Omental fat pad (tissue), 4 donors: ENCODE measurements at places on chromosomes 11 and 22.

GRCh38 chr11:92941676-92942571 is 27.5 kb upstream of the MTNR1B start:
- DNase-seq, result no peak

DNA sequence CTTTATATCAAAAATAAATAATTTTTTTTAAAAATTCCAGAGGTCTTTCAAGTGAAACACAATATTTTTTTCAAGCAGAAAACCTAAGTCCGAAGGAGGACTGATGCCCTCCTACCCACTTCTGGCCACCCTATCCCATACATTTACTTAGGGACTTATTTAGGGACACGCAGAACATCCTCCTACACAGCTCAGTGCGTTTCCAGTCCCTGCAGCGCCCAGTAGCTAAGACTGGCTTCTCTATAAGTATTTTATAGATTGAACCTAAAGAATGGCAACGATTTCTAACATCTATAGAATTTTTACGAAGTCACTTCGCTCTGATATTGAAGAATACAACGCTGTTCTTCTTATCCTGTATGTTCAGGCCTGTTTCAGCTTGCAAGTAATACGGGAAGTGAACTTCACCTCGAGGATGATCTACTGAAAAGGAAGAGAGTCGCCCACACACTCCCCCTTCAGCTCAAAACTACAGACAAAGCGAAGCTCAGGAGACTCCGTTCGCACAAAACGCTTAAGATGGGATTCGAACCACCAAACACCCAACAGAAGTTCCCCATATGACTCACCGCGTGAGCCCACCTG is 328 bp downstream of the CHEK2 start:
- DNase-seq, result no peak

- no peak for DNase-seq
Observed at GRCh38 chr11:94557992-94558391, 9.2 kb upstream of the PIWIL4 start.

DNA sequence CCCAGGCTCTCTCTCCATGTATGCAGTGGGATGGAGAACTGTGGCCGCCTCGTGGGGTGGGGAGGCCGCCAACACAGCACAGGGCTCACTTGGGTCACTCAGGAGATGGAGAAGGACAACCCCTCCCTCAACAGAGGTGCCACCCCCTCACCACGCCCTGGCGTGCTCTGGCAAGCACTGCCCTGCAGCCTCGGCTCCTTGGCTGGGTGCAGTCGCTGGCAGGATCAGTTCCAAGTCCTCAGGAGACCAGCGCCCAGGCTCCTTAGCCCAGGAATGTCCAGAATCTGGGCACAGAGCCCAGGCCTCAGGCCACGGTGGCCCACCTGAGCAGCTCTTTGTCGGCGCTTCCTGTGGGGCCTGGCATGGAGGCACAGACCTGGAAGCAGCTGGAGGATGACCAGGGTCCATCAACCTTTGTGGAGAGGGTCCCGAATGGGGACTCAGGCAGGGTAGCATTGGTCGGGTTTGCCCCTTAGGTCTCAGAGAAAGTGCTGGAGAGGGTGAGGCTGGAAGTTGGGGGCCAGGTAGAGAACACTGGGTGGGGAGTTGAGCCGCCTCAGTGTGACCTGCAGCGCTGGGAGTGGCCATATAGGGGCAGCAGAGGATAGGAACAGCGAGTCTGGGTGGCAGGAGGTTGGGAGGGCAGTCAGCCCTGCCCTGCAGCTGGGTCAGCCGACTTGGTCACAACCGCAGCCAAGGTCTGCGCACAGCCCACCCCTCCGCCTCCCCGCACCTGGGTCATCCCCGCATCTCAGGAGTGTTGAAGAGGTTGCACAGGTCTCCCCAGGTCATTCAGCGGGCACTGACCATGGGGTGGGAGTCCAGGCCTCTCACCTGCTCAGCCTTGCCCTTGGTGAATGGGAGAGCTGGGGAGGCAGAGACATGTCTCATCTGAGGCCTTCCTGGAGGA is 8.2 kb downstream of the SUSD2 start:
- peak; percentile 73 for DNase-seq

- no peak for DNase-seq
Observed at GRCh38 chr22:20583471-20583922, 76.1 kb downstream of the MED15 start.

DNA sequence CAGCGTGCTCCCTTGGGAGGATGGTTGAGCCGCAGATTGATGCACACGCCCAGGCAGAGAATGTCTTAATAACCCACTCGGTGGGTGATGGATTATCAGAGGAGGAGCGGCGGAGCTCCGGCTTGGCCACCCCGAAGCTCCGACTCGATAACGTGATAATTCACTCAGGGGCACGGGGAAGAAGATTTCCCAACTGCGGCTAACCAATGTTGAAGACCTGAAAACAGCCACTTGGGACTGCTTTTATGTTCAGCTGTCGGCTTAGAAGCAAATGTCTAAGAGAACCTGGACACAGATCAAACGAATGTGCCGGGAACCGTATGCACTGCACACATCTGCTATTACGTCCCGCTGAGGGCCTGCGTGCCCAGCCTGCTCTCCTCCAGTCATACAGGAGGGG is 206.8 kb upstream of the CADM1 start:
- no peak for DNase-seq

DNA sequence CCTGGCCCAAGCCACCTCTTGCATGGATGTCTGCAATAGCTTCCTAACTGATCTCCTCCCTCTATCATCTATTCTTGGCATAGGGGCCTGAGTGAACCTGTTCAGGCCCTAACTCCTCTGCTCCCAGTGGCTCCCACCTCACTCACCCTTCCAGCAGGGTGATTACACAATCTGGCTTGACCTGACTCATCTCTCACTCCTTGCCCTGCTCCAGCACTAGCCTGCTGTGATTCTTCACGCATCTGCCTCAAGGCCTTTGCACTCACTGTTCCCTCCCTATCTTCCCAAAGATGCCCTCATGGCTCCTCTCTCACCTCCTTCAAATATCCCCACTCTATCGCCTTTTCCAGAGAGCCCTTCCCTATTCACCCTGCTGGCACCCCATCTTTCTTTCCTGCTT is 10.5 kb downstream of the SCN4B start:
- no peak for DNase-seq

- DNase-seq, result no peak
Observed at GRCh38 chr11:46047520-46047919, 73.7 kb downstream of the PHF21A start.

GRCh38 chr11:70569618-70569890 is 171.2 kb downstream of the CTTN start:
- no peak for DNase-seq

DNA sequence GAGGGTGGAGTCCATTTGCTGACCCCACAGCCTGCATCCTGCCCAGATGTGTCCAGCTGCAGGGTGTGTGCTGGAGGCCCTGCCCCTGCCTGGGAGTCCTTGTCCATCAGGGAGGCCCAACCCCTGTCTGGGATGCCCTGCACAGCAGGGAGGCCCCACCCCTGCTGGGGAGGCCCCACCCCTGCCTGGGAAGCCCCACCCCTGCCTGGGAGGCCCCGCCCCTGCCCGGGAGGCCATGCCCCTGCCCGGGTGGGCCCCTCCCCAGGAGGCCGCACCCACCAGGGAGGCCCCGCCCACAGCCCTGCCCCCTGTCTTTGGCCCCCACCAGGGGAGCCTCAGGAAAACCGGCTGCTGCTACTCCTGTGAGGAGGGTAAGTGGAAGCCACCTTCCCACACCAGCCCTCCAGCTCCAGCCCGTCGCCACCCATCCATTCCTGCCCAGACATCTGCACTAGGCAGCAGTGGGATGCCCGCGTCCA is 37.2 kb downstream of the MUC5B start:
- no peak for DNase-seq

- DNase-seq, result no peak
Observed at GRCh38 chr22:24128021-24128420, 53.3 kb upstream of the SUSD2 start.

DNA sequence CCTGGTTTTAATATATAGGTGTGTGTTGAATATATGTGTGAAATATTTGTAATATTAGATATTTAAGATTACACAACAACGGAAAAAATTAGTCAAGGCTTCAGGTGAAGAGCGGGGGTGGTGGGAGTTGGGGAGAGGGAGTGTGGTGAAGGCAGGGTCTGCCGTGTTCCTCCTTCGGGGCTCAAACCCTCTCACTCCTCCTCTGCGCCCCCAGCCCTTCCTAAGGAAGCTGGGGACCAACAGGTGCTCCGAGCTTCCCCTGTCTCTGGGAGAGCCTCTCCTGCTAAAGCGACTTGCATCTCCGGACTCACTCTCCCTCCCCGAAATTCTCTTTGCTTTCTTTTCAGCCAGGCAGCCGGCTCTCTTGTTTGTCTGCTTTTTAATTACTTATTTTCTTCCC is 960 bp upstream of the CADM1 start:
- no peak for DNase-seq

DNA sequence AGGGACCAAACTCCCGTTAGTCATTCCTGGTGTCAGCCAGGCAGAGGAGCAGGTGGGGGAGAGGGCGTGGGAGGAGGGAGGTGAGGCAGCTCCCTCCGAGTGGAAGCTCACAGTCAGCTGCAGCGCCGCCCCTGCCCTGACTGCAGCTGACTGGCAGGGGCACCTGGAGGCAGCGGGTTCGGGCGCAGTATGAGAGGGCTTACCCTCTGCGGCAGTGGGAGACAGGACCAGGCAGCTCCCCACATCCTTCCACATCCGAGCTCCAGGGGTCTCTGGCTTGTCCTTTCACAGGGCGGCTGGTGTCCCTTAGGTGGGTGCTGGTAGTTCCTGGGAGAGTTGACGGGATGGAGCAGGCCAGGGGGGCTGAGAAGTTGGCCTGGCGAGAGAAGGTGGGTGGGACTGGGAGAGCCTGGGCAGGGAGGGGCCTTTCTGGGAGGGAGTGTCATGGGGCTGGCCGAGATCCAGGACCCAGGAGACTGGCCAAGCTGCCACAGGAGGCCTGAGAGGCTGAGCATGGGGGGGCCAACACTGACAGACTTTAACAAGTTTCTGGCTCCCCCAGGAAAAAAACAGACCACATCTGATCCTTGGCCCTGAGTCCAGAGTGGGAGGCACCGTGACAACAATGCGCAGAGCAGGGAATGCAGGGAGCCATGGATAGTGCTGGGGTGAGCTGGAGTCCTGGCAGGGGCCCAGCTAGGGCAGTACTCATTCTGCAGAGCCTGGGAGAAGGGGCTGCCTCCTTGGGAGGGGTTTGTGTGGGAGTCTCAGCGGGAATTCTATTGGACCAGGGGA is 4.9 kb downstream of the ADORA2A start:
- DNase-seq, result no peak

DNA sequence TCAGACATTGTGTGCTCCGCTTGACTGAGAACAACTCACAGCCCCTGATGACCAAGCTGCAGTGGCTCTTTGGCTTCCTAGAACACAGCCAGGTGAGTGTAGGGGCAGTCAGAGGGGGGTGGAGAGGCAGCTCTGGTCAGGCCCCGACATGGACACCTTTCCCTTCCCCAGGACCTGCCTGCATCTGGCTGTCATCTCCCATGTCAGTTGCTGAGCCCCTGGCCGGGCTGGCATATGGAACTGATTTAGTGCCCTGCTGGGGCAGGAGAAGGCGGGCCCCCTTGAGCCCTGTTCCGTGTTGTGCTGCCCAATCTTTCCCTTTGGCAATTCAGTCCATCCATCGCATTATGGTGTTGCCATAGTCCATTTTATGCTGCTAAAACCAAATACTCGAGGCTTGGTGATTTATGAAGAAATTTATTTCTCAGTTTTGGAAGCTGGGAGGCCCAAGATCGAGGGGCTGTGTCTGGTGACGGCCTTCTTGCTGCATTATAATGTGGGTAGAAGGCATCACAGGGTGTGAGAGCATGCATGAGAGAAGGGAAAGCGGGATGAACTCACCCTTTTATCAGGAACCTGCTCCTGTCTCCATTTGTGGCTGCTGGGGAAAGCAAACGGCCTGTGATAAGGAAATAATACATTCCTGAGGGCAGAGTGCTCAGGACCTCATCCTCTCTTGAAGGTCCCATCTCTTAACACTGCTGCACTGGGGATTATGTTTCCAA is 19.0 kb downstream of the USP35 start:
- DNase-seq, result no peak

- DNase-seq, result peak; percentile 37
Observed at GRCh38 chr11:10770626-10771254, 19.7 kb downstream of the CTR9 start.

GRCh38 chr11:46977038-46977813 is 40.7 kb downstream of the CSTPP1 start:
- no peak for DNase-seq

GRCh38 chr11:129930296-129930695 is 34.9 kb upstream of the NFRKB start:
- no peak for DNase-seq

GRCh38 chr11:117843666-117844484 is 19.3 kb upstream of the FXYD2 start:
- DNase-seq, result peak; percentile 91

GRCh38 chr11:14029440-14029839 is 66.9 kb downstream of the SPON1 start:
- DNase-seq, result no peak

- DNase-seq, result no peak
Observed at GRCh38 chr22:45273452-45274075, 11.2 kb upstream of the UPK3A start.

- no peak for DNase-seq
Observed at GRCh38 chr11:132253469-132254264, 883.3 kb downstream of the NTM start.

- peak; percentile 82 for DNase-seq
Observed at GRCh38 chr11:47642099-47642855, at the start of gene MTCH2. TSS of gene MTCH2 (minus strand) at chr11:47642559. CDS start at chr11:47642465, 94 bp downstream.

DNA sequence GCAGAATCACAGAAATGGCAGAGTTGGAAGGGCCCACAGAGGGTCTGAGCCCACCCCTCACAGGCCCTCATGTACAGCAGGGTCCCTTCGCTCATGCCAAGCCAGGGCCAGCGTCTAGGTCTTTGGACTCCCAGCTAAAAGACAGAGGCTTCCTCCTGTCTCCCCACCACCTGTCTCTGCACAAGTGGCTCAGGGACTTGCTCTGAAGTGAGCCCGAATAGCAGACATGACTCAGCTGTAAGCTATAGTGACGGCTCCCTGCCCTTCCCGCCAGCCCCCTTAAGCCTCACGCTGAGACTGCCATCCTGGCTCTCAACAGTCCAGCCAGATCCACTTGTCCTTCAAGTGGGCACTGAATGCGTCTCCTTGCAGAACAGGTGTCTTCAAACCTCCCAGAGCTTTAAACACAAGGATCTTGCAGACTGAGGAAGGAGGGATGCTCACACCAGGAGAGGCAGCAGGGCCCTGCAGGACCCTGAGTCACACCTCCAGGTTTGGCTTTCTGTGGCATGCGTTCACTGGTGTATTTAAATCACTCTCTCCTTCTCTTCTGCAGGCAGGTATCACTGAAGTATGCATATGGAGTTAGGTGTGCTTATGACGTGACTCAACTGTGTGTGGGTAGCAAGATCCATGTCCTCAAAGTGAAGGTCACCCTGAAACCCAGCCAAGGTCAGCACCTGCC is 154.9 kb downstream of the CACNA1I start:
- no peak for DNase-seq

DNA sequence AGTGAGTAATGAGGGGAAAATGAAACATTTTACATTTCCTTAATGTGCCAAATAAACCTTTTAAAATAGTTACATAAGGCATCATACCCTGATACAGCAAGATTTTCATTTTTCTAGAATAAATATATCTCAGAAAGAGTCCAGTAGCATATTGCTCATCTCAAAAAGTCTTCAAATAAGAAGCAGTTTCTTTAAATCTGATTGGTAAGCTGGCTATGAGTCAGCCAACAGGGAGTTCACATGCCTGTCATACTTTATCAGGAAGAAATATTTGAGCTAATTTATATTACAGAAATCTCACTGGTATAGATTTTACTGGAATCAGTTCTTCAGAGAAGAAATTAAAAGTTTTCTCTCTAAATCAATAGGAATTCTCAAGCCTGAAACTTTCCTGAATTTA is 258.1 kb downstream of the C11orf87 start:
- DNase-seq, result no peak

- no peak for DNase-seq
Observed at GRCh38 chr11:111302298-111302697, 4.0 kb downstream of the POU2AF3 start.
